ENCODE measurements at places on chromosomes 16 and 17. TPM values are rescaled to one million over a fixed set of nuclear protein-coding genes. Genes with fewer than 3 reads are reported as not detected.

GRCh38 chr17:29138184-29138955, 41.8 kb downstream of the MYO18A start:
- DNase-seq, result no peak

The TMEM238L gene
- total RNA-seq, result not detected

DNA sequence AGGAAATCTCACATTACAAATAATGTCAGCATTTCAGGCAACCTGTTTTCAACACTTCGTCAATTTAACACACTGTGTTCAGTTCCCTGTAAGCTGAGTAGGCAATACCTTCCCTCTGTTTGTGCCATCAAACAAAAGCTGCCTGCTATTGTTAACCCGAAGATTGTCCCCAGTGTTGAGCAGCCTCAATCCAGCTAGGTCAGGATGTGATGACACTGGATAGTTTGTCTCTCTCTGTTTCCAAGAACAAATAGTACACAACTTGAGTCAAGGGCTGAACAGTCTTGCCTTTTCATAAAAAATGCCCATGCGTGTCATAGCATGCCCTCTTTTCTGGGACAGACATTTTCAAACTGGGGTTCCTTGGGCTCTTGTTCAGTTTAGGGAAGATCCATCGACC, 36.4 kb downstream of the HSD17B2 start:
- no peak for DNase-seq

DNA sequence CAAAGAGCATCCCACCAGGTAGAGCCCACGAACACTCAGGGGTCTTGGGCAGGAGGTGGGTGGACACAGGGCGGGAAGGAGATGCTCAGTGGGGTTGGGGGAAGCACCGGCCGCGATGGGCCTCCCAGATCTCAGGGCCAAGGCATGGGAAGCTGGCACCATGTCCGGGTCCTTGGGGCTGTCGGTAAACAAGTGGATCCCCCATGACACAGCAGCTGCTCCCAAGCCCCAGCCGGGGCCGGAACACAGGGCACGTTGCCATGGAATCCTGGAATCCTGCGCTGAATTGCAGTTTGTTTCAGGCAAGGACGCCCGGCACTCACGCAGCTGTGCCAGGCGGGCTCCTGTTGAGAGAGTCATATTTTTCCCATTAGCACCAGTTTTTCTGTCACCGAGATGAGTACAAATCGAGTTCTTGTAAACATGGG, 23.0 kb upstream of the CHMP6 start:
- peak; percentile 53 for DNase-seq

DNA sequence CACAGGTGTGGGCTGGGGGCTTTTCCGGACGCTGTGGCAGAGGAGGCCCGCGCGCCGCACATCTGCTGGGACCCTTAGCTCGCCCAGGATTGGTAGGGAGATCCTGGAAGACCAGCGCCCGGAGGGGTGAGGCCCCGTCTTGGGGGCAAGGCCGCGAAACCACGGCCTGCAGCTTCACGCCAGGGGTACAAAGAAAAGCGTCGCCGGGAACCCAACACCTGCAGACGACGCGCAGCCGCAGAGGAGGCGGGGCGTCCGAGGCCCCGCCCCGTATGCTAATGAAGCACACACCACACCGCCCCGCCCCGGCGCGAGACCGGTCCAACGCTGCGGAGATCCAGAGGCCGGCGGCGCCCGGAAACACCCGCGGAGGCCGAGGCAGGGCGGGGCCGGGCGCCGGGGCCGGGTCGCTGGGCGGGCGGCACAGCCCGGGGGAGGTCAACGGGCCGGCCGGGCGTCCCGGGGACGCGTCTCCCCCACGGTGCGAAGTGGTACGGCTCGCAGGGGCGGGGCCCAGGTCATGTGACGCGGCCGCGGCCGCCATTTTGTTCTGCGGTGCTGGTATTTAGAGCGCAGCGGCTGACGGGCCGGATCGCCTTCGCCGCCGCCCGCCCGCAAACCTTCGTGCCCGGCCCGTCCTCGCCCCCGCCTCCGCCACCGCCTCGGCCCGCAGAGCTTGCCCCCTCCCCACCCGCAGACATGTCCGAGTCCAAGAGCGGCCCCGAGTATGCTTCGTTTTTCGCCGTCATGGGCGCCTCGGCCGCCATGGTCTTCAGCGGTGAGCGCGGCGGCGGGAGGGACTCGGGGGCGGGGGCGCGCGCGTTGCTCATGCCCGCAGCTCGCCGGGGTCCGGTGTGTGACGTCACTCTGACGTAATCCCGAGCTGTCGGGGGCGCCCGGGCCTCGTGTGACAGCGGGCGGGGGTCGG, at the start of gene ATP6V0C:
Gene ATP6V0C, plus strand, starts transcription at position 548 of the 928 bp plus-strand sequence. Its CDS starts 152 bp downstream, at position 700.
- DNase-seq, result peak; percentile 87

The XYLT1 gene
- 29.3 TPM for total RNA-seq

DNA sequence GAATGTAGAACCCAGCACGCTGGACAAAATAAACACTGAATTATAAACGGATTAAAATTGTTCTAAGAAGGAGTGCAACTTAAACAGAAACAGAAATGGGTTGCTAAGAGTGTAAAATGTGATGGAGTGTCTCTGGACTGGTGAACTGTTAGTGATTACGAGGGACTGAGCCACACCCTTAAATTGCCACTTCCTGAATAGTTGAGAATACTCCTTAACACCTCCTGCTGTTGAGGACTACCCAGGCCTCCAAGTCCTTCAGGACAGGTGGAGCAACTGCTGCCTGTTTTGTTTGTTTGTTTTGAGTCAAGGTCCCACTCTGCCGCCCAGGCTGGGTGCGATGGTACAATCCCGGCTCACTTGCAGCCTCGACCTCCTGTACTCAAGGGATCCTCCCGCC, 25.8 kb upstream of the IRF8 start:
- DNase-seq, result no peak

GRCh38 chr17:4332296-4332970, 34.0 kb downstream of the UBE2G1 start:
- no peak for DNase-seq

The KRTAP4-11 gene
- total RNA-seq, result not detected

DNA sequence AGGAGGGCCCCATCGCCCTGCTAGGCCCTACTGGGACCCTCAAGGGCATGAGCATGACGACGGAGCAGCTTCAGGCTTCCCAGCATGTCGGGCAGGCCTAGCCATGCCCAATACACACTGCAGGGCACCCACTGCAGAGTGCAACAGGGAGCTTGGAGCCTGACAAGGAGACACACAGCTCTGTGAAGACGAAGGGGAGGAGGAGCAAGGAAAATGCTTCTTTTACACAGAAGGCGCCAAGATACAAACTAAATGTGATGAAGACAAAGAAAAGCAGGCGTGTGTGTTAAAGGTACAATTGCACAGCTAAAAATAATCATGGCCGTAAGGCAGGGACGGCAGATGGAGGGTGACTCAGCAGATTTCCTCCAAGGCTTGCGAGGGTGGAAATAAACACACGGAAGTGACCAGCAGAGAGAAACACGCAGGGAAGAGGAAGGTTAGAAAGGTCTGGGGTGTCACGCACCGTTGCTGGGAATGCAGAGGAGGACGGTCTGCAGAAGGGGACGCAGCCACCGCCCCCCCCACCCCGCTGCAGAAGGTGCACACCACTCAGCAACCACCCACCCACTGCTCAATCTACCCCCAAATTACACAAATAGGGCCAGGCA, 108.5 kb downstream of the ZNF778 start:
- peak; percentile 63 for DNase-seq

The CD300E gene
- total RNA-seq, result 0.16 TPM

The RRAD gene
- total RNA-seq, result 0.94 TPM

DNA sequence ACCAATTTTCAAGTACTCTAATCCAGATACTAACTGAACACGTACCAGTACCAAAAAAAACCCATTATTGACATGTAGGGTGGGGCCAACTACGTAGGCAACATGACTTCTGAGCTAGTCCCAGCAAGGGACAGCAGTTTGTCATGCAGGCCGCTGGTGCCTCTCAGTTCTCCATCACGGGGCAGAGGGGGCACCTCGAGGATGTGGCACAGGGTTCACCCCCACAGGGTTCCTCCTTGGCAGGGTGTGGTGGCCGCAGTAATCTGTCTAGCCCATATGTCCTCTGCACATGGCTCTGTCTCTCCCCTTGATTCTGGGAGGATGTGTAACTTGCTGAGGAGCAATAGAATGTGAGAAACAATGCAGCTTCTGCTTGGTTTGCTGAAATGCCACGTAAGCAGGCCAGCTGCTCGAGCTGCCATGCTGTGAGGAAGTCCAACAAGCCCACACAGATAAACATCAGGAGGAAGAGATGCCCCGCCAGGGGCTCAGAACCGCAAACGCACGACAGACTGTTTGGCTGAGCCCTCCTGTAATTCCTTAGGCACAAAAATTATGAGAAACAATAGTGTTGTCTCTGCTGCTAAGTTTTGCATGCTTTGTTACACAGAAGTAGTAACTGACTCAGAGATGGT, 62.4 kb downstream of the NT5M start:
- no peak for DNase-seq

DNA sequence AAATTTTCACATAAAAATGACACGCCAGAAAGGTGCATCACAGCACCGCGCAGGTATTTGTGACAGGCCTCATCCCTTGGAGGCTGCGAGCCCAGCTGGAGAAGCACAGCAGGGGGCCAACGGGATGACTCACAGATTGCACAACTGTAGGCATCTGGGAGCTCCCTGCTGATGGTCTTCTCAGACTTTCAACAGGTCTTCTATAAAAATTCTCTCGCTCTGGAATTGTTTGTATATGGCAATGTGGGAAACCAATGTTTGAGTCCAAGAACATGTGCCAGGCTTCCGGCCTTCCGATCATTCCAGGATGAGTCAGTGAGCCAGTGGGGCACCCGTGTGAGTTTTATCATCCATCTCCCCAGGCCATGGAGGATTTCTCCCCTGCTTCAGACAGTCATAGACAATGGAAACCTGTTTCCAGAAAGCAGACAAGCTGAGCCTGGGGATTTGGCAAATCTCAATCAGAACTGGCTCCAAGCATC, 24.1 kb upstream of the ADORA2B start:
- no peak for DNase-seq

- DNase-seq, result no peak
Measured at GRCh38 chr16:54000361-54000760, 286.2 kb downstream of the IRX3 start.

DNA sequence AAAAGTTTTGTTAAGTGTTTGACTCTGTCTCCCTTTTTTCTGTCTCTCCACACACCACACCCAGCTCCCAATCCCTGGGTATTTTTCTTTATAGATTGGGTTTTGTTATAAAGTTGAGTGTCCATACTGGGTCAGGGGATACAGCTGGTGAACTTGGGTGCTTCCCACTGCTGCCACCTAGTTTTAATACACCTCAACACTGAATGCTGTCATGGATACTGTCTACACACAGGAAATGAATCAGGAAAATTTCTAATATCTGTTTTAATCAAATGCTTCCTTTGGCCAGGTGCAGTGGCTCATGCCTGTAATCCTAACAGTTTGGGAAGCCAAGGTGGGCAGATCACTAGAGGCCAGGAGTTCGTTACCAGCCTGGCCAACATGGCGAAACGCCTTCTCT, 5.3 kb upstream of the TAOK1 start:
- DNase-seq, result no peak

Measured in occipital lobe (tissue), 3 donors.